ENCODE measurements at places on chromosomes 16 and 17.

- no peak for DNase-seq
These were observed 1.7 kb upstream of the GCGR start for GRCh38 chr17:81802048-81802758.

DNA sequence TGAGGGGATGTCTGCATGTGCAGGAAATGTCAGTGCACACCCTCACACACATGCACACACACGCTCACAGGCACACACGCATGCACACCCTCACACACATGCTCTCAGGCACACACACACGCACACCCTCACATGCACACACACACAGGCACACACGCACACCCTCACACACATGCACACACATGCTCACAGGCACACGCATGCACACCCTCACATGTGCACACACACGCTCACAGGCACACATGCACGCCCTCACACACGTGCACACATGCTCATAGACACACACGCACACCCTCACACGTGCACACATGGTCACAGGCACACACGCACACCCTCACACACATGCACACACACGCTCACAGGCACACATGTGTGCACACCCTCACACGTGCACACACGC lies 77.6 kb upstream of the ZNF469 start:
- DNase-seq = no peak

DNA sequence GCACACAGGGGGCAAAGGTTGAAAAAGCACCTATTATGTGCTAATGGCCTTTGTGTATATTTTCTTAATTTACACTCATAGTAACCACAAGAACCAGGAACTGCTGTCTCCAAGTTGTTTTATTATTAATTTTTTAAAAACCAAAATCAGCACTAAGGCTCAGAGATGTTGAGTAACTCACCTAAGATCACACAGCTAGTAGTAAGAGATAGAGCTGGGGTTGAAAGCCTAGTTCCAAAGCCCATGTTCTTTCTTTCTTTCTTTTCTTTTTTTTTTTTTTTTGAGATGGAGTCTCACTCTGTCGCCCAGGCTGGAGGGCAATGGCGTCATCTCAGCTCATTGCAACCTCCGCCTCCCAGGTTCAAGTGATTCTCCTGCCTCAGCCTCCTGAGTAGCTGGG lies 75.3 kb downstream of the SDK2 start:
- no peak for DNase-seq

DNA sequence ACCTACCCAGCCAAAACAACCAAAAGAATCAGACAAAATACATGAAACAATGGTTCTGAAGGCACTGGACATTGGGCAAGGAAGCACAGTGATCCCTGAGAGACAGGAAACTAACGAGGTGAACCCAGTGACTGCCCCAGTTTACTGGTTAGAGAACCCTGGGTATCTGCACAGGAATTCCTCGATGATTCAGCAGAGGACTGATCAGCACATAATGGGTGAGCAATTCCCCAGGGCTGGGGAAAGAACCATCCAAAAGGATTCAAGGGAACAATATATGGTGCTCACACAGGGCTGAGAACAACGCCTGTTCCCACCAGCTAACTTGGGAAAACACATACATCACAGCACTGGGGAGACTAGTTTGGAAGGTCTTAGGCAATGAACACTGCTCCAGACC lies 167.2 kb downstream of the PARN start:
- no peak for DNase-seq

- DNase-seq = peak; percentile 87
These were observed 311 bp upstream of the KDM8 start for GRCh38 chr16:27202923-27203506.

- DNase-seq = peak; percentile 41
These were observed 41.2 kb upstream of the HAPSTR1 start for GRCh38 chr16:9050102-9050830.

DNA sequence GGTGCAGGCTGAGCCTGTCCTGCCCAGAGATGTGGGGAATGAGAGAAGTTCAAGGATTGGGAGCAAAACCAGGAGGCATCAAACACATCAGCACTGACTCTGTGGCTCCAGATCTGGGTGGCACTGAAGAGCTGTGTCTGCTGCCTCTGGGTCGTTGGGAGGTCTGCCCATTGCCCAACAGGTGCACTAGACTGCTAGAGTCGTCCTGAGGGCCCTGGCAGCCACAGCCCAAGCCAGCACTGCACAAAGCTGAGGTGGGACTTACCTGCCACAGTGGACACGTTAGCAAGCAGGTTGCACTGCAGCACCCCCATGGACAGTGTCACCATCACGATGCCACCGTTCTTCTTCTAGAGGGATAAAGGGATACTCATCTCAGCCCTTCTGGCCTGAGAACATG lies 3.3 kb downstream of the DPEP3 start:
- DNase-seq = no peak

GRCh38 chr16:55505333-55506015 lies 3.4 kb upstream of the LPCAT2 start:
- no peak for DNase-seq

Measured in endothelial cell (in vitro differentiated cells).